ENCODE measurements at places on chromosomes 11 and 22.

GRCh38 chr22:44855855-44856254, 103.5 kb downstream of the ARHGAP8 start:
- DNase-seq = no peak

DNA sequence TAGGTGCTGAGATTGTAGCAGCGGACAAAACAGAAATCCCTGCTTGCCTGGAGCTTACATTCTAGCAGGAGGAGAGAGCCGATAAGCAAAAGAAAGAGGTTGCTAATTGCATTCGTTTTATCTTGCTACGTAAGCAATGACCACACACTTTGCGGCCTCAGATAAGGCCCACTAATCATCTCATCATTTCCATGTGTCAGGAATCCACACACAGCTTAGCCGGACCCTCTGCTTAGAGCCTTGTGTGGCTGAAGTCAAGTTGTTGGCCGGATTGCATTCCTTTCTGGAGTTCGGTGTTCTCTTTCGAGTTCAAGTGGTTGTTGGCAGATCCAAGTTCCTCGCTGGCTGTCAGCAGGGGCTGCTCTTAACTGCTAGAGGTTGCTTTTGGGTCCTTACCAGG, 101.6 kb downstream of the CHST1 start:
- DNase-seq = no peak

DNA sequence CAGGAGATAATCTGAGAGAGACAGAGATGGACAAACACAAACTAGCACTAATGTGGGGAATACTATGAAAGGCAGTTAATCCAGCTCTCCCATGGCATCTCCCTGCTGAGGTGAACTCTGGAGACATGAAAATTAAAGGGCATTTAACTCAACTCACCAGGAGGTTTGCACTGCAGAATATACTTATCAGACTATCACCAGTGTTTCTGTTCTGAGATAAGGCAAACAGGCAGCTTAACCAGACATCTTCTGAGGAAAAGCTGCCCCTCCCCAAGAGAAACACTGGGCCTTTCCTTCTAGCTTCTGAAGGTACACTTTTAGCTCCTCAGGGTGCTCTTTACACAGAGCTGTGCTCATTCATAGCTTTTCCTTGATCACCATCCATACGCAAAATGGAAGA, 85.5 kb downstream of the AMBRA1 start:
- DNase-seq = no peak

DNA sequence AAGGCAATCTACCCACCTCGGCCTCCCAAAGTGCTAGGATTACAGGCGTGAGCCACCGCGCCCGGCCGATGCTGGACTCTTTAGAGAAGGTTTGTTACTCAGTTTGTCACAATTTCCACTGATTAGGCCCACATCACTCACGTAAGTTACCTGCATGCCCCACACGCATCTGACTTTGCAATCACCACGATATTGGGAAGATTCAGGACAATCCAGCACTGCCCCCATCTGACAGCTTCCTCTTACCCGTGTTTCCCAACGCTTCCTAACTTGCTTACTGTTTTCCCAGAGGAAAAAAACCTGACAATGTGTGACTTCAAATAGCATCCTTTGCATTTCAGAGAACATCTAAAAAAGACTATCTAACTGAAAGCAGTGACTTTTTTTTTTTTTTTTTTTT, 21.8 kb upstream of the EIF3M start:
- no peak for DNase-seq

- DNase-seq = no peak
Observed at GRCh38 chr11:46120346-46121300, 631 bp downstream of the PHF21A start.

DNA sequence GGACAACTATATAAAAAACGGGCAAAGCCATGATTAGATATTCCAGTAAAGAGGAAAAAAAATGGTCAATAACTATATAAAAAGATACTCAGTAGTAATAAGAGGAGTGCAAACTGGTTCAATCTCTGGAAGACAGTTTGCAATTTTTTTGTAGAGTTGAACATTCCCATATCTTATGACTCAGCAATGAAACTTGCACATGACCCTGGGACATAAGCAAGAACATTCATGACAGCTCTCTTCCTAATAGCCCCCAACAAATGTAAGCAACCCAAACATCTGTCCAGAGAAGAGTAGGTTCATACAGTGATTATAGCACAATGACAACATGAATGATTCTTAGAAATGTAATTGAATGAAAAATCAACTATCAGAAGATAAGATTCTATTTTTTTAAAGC, 21.8 kb upstream of the CSF2RB start:
- DNase-seq = no peak

GRCh38 chr22:48729499-48730171, 1098.0 kb downstream of the BRD1 start:
- DNase-seq = no peak

DNA sequence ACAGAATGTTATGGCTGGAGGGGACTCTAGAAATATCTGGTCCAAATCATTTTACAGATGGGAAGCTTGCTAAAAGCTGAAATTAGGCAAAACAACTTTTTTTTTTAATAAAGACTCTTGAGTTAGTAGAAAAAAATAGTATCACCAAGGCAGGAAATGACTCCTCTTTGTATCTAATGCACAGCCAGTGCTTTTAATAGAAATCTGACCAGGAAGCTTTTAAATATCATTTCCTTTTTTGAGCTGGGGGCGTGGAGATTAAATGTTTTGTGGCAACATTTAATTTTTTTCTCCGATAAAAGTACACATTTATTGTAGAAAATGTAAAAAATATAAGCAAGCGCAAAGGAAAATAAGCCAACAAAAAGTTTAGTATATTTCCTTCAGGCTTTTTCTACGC, 22.5 kb downstream of the TRAF6 start:
- DNase-seq = no peak

DNA sequence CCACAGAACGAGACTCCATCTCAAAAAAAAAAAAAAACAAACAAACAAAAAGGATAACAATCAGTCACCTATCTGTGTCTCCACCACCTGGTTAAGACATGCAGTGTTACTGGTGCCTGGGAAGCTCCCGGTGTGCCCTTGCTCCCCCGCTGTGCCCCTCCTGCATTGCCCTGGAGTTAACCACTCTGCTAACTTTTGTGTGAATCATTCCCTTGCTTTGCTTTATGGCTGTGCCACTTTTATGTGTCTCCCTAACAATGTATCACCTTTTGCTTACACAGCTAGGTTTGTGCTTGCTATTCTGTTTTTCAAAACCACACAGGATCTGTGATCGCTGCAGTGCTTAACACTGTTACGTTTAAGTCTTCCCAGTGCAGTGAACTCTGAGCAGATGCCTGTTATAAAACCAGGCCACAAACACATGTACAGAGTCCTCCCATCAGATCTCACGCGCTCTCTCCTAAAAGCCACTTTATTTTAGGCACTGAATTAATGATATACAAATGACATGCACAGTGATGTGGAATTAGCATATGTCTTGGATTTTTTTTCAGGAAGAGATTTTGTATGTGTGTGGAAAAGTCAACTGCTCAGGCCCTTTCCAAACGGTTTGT, 69.9 kb downstream of the BUD13 start:
- DNase-seq = no peak

GRCh38 chr11:2519862-2520735, 75.3 kb downstream of the KCNQ1 start:
- no peak for DNase-seq

GRCh38 chr11:16111690-16112089, 244.7 kb downstream of the SOX6 start:
- no peak for DNase-seq

- no peak for DNase-seq
Observed at GRCh38 chr11:130638624-130639023, 190.2 kb downstream of the ADAMTS15 start.

DNA sequence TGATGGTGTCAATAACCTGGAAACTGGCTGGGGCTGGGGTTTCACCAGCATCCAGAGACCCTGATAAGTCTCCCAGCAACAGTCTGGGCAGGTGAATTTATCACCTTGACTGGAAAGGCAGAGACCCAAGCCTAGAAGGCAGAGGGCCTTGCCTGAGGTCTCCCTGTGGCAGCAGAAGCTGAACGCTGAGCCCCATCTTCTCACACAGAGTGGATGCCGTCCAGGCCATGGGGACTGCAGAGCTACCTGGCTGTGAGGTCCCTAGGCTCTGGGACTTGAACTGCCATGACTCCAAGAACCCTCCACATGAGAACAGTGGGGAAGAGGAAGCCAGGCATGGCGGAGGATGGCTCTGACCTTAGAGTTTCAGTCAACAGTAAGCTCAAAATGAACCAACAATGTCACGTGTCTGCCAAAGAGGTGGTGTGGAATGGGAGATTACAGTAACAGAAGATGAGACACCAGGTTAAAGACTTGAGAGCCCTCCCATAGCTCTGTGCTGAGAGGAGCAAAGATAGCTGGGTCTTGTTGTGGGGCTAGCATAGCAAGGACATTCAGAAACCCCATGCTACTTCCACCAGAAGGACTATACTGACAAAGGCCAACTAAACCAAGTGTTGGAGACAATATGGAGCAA, 79.1 kb upstream of the LINC01488 start:
- no peak for DNase-seq

DNA sequence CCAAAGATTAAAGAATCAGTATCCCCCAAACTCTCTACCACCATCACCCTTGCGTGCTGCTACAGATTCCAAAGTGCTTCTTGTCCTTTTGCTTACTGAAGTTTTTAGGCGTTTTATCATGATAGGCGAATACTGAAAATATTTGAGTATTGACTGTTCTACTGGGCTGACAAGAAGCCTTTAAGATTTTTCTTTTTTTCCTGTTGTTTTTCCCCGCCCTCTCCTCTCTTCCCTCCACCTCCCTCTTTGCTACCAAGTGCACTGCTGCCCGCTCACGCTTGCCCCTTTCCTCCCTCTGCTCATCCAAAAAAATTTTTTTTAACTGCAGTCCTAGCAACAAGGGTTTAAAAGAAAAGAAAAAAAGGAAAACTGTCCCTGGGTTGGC, 679 bp downstream of the SPCS2 start:
- DNase-seq = no peak

GRCh38 chr11:19903620-19904069, 191.0 kb downstream of the NAV2 start:
- no peak for DNase-seq

- no peak for DNase-seq
Observed at GRCh38 chr11:4527926-4528325, 17.1 kb upstream of the OR52M1 start.

DNA sequence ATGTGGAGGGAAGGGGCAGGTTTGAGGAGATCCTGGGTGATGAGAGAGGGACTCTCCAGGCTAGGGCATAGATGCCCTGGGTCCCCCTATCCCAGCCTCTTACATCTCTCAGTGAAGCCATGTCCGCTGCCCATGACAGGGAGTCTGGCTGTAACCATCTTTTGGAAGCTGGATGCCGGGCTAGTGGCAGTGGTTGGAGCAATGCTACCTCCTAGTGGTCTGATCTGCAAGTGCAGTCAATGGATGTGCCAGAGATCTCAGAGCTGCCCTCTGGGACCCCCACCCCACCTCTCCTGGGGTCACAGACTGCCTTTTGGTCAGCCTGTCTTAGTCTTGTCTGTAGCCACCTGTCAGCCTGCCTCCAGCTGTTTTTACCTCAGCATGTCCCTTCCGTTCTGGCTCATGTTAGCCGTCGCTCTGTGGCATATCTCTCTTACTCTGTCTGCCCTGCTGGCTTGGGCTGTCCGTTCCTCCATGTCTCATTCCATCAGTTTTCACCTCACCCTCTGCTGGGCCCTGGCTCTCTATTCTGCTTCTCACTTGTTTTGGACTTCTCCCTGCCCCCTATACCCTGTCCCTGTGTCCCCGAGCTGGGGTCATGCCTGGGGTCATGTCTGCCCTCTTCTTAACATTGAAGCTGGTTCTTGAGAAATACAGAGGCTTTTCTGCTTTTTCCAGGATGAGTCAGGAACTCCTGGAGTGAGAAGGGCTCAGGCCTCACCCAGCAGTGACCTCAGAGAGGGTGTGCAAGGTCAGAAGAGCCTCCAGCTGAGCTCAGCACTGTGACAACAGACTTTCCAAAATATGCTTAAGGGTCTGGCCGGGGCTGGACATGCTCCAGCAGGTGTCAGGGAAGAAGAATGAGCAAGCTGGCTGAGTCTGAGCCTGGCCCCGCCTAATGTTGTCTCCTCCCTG, 52.0 kb upstream of the THY1 start:
- no peak for DNase-seq

DNA sequence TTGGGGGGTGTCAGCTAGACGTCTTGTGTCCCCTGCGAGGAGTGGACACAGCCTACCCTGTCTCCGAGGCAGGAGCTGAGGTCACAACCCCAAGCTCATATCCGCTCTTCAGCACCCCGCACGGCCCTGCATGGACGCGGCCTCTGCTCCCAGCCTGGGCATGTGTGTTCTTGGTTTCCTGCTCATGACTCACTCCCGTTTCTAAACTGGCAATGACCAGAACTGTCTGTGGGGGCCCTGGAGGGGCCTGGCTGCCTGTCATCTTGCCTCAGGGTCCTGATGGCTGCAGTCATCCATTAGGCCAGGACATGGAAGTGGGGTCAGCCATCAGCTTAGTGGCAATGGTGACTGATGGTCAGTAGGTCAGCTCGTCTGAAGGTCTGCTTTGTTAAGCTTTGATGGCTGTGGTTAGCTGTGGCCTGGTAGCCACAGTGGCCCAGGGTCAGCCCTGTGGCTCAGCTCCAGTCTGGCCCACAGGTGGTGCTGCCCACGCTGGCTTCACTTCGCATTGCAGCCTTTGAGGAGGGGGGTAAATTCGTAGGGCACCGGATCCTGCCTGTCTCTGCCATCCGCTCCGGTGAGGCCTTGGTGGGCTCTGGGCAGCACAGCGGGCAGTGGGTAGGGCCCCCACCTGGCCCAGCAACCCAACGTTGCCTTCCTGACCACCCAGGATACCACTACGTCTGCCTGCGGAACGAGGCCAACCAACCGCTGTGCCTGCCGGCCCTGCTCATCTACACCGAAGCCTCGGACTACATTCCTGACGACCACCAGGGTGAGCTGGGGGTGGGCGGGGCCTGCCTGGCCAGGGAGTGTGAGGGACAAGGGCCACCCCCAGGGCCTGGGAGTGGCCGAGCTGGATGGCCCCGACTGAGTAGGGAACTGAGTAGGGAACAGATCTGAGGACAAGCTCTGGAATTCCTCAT, 12.0 kb downstream of the PLCB3 start:
- no peak for DNase-seq

GRCh38 chr11:3225159-3225758, 6.6 kb upstream of the MRGPRG start:
- no peak for DNase-seq

DNA sequence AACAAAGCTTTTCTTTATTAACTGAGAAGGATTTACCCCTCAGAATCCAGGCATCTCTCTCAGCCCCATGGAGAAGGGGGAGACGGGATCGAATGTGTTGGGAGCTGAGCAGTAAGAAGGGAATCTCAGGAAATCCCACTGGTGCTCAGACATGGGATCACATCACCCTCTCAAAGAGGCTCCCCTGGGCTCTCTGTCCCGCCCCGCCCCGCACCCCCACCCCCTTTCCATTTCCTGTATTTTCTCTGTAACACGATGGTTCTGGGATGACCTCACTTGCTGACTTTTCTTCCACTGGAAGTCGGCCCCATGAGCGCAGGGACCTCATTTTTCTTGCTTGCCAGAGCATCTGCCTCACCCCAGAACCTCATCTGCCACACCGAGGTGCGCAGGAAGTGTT, 100.0 kb downstream of the RPS6KA4 start:
- DNase-seq = no peak

DNA sequence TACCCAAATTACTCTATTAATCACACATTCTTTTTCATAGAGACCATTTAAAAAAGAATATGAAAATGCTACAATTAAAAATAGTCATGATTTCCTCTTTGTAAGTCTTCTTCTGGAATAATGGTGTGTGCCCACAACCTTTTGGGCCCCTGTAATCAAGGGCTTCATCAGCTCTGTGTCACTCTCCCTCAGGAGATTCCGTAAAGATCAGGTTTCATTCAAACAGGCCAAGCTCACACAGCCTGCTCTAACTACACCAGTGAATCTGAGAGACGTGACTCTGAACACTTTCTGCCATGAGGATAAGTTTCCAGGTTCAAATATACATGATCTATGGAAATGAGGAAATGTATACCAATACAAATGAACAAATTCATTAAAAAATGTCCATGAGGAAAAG, 9.5 kb downstream of the DRICH1 start:
- no peak for DNase-seq

Measured in stimulated activated CD8-positive, alpha-beta memory T cell treated with anti-CD3 and anti-CD28 coated beads, Interleukin-7, amount 100 ng/mL, for 1 hour (primary cell).